ENCODE measurements at places on chromosomes 16 and 17.

GRCh38 chr17:14454746-14455145, 153.9 kb downstream of the HS3ST3B1 start:
- DNase-seq, result no peak

- DNase-seq, result no peak
Observed at GRCh38 chr17:45867171-45867570, 22.5 kb downstream of the SPPL2C start.

GRCh38 chr17:62910277-62910676, 55.8 kb upstream of the TANC2 start:
- no peak for DNase-seq

DNA sequence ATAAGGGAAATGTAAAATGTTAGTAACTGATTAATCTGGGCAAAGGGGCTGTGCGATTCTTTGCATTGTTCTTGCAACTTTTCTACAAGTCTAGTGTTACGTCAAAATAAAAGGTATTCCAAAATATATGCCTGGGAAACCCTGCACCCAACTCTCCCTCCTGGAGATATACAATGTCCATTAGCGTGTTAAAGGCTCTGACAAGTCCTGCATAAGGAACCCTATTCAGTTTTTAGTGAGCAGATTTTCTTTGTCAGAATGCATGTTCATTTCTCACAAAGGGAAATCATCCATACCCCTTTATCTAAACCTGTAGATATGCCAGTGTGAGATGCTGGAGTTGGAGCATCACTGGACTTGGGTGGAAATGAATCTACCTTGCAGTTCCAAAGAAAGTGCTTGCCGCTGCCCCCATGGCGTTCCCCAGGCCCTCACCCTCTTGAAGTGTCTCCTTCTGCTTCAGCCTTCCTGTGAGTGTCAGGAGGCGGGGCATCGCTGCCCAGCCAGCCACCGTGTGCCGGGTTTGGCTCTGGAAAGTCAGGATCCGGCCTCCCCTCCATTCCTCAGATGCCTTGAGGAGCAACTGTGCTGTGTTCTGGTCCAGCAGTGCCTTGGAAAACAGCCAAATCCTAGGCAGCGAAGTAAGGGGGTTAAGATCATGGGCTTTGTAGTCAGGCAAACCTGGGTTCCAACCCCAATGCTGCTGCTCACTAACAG, 85.5 kb downstream of the RMI2 start:
- no peak for DNase-seq

GRCh38 chr16:15830832-15831451, 25.9 kb downstream of the MYH11 start:
- no peak for DNase-seq

DNA sequence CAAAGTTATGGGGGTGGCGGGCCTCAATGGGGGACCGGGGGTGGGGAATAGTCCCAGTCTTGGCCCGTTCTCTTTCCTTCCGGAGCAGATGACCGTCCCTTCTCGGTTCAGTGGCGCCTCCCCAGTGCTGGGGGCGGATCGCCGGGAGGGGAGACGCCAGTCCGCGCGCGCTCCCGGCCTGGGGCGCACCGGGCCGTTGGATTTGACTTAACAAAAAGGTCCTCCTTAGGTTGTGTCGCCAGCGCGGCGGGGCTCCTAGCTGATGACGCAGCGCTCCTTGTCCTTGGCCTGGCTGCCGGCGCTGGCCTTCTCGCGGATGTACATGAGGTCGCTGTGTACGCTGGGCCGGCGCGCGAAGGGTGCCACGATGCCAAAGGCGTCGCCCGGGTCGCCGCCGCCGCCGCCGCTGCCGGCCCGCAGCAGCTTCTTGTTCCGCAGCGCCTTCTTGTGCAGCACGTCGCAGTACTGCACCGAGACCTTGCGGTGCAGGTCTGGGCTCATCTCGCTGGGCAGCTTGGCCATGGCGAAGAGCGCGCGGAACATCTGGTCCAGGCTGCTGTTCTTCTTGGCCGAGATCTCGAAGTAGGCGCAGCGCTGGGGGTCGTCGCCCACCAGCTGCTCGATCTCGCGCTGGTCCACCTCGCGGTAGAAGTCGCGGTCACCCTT, 1.2 kb downstream of the RASD1 start:
- no peak for DNase-seq

- DNase-seq, result no peak
Observed at GRCh38 chr17:40349895-40350688, 14.4 kb downstream of the GJD3 start.

GRCh38 chr16:67645397-67646121, 615 bp downstream of the CARMIL2 start:
- no peak for DNase-seq

- no peak for DNase-seq
Observed at GRCh38 chr17:55462711-55463110, 41.1 kb upstream of the MMD start.

GRCh38 chr16:67115639-67116038, 5.9 kb downstream of the PHAF1 start:
- DNase-seq, result no peak

DNA sequence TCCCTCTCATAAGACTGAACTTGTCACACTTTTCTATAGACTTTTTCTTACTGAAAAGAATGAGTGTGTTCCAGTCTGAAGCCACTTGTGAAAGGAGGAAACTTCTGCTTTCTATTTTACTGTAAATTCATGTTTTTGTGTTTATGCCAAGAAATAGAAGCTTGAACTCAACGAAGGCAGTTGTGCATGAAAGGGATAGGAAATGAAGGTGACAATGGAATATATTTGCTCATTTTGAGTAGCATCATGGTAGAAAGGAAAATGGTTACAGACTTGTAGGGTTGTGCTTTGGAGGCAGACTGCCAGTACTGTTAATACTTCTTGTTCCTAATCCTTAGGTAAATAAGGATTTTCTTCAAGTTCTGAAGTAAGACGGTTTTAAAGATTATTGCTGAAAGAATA, 8.1 kb downstream of the CLTC start:
- DNase-seq, result no peak

- no peak for DNase-seq
Observed at GRCh38 chr16:89361751-89362539, 128.4 kb downstream of the ANKRD11 start.

DNA sequence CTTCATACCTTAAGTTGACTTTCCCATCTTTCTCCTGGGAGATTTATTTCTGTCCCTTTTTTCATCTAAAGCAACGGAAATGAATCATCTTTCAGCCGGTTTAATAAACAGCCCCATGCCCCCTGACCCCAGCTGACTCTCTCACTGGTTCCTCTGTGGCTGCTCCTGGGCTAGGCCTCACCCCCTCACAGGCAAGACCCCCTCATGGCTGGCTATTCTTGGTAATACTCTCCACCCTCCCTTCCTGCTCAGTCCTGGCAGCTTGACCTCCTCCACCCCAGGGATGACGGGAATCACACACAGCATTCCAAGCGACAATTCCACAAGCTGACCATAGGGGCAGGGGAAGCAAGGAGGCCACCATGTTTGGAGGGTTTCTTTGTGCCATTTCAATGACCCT, 1.5 kb upstream of the ADAP2 start:
- no peak for DNase-seq

DNA sequence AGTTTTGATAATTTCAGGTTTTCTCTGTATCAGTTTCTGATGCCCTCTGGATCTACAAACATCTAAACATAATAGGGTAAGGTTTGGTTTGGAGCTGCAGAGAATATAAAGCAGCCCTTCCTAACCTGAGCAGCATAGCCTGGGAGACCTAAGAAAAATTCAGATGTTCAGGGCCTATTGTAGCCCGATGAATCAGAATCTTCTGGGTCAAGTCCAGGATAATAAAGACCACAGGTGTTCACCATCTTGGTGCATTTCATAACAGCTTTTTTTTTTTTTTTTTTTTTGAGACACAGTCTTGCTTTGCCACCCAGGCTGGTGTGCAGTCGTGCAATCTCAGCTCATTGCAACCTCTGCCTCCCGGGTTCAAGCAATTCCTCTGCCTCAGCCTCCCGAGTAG, 19.7 kb upstream of the ARHGAP17 start:
- no peak for DNase-seq

- DNase-seq, result no peak
Observed at GRCh38 chr17:34099859-34100515, 155.1 kb upstream of the CCL2 start.

DNA sequence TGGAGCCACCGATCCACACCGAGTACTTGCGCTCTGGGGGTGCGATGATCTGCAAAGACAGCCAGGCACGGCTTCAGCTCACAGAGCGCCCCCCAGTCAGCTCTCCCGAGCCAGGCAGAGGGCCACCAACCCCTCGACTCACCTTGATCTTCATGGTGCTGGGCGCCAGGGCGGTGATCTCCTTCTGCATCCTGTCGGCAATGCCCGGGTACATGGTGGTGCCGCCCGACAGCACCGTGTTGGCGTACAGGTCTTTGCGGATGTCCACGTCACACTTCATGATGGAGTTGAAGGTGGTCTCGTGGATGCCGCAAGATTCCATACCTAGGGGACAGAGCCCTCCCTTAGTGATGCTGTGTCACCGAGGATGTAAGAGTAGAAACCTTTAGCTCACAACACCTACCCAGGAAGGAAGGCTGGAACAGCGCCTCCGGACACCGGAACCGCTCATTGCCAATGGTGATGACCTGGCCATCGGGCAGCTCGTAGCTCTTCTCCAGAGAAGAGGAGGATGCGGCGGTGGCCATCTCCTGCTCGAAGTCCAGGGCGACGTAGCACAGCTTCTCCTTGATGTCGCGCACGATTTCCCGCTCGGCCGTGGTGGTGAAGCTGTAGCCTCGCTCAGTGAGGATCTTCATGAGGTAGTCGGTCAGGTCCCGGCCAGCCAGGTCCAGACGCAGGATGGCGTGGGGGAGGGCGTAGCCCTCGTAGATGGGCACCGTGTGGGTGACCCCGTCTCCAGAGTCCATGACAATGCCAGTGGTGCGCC, 1.6 kb downstream of the ACTG1 start:
- no peak for DNase-seq

DNA sequence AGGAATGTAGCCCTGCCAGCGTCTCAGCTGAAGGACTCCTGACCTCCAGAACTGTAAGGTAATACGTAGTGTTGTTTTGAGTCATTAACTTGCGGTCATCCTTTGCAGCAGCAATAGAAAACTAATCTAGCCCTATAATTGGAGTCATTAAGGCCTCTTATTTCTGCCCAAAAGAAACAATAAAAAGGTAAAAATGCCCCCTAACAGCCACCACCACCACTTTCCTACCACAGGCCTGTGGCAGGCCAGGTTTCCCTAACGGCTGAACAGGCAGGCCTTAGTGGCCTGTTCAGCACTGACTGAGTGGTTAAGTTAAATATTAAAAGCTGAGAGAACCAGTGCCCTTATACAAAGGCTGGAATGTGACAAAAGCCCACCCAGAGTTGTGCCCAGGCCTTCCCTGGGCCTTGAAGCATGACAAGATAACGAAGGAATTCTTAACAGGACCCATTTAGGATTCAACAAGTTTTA, 286.5 kb upstream of the ERCC4 start:
- DNase-seq, result no peak

- DNase-seq, result no peak
Observed at GRCh38 chr16:82149536-82149935, 20.5 kb downstream of the MPHOSPH6 start.

DNA sequence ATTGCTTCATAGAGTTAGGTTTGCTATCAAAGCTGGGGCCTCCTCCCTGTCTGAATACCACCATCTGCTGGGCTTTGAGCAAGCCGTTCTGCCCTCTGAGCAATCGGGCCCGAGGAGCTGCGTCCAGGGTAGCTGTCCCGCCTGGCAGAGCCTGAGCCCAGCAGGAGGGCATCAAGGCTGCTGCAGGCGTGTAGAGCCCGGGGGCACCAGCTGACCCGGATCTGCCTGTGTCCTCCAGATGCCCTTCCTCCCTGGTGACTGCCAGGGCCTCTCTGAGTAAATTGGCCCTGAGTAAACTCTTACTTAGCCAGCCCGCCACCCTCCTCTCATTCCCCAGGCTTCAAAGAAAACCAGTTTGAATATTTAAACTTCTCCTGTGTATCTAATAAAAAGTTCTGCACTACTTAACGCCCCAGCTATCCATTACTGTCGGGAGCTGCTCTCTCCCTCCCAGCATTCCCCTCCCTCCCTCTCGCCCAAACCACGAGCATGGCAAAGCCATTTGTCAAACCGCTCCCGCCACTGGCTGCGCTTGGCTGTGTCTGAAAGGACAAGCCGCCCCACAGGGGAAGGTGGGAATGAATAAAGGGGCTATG, 16.4 kb downstream of the CDK5RAP3 start:
- DNase-seq, result no peak

GRCh38 chr16:20084624-20085226, 11.0 kb upstream of the GPR139 start:
- DNase-seq, result no peak

- no peak for DNase-seq
Observed at GRCh38 chr16:67541391-67542263, 13.0 kb downstream of the RIPOR1 start.

- peak; percentile 76 for DNase-seq
Observed at GRCh38 chr17:50297407-50297865, 23.2 kb downstream of the TMEM92 start.

DNA sequence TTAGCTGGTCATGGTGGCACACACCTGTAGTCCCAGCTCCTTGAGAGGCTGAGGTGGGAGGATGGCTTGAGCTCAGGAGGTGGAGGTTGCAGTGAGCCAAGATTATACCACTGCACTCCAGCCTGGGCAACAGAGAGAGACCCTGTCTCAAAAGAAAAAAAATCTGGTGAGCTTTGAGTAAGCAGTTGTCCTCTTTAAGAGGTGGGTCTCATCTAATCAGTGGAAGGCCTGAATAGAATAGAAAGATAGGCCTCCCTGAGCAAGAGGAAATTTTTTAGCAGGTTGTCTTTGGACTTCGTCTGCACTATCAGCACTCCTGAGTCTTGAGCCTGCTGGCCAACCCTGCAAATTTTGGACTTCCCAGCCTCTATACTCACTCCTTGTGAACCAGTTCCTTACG, 266.0 kb upstream of the ZFHX3 start:
- no peak for DNase-seq

DNA sequence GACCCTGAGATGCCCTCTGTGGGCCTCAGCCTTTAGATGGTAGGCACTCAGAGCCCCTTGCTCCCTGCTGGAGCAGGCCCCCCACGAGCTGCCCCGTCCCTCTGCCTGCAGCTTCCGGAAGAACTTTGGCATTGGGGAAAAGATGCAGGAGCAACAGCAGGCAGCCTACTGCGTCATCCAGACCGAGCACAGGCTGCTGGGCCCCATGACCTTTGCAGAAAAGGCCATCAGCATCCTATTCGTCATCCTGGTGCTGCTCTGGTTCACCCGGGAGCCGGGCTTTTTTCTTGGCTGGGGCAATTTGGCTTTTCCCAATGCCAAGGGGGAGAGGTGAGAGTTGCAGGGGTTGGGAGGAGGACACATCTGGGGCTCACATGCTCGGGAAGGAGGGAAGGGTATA, 12.7 kb upstream of the FOXN1 start:
- no peak for DNase-seq

DNA sequence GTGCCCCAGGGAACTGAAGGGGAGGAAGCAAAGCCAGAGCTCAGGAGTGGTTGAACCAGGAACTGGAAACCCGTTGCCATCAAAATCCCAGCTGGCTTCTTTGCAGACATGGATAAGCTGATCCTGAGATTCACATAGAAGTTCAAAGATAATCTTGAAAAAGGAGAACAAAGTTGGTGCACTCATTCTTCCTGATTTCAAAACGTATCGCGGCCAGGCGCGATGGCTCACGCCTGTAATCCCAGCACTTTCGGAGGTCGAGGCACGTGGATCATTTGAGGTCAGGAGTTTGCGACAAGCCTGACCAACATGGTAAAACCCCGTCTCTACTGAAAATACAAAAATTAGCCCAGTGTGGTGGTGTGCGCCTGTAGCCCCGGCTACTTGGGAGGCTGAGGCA, 7.1 kb downstream of the RAP1GAP2 start:
- DNase-seq, result no peak

- no peak for DNase-seq
Observed at GRCh38 chr16:63442246-63442645, 1406.0 kb upstream of the CDH8 start.

All from stimulated activated CD4-positive, alpha-beta T cell treated with anti-CD3 and anti-CD28 coated beads, Interleukin-4, amount 100 ng/mL, for 48 hours (primary cell).